Activated T-helper 9 cell treated with anti-CD3 and anti-CD28 coated beads, Interleukin-2, amount 50 U/mL, for 16 hours (primary cell): ENCODE measurements at places on chromosomes 11 and 22.

DNA sequence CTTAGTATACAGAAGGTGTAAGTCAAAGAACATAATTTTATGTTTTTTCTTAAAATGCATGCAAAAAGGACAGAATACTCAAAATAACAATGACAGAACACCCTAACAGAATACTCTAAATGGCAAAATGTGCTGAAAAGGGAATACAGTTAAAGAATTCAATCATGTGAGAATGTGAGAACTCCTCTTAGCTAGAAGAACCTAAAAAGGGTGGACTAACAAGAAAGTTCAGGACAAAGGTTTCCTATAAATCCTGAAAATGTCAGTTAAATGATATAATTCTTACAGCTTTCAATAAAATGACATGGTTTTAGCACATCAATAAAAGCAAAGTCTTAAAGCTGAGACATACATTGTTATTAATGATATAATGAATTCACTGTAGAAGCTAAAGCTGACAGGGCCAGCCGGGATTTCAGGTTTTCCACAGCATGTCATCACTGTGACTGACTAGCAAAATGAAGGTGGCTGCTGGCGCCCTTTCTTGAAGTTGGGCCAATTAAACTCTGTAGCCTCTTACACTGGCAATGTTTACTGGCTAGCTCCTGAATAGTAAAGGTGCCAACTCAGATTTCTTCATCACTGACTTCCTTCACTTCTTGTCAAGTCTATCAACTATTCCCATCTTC lies 244.4 kb downstream of the TTC28 start:
- no peak for DNase-seq

GRCh38 chr11:88188251-88188931 lies 13.1 kb upstream of the RAB38 start:
- DNase-seq, result no peak

DNA sequence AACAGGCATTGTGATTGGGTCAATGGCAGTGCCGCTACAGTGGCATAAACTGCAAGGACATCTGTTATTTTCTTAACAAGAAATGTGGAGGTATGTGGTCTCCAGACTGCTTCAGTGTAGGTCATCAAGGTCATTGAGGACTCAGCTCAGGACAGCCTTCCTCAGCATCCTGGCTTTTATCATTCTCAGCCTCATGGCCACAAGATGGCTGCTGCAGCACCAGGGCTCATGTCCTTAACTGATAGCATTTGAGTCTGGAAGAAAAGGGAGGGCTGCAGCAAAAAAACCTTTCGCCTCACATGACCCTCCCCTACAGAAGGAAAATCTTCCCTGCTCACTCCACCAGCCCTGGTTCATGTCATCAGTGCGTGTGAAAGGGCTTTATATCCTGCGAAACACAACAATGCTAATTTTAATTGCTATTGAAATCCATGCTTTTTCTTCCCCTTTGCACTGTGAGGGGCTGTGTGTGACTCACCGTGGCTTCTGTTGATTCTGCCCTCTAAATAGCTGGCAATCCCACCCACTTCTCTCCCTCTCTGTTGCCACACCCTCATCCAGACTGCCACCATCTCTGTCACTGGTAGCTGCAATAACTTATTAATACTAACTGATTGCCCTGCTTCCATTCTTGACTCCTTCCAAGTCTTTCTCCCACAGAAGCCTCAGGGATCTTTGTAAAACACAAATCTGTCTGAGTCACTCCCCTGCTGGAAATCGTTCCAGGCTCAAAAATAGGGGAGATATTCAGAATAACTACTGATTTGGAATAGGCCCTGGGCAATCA lies 43.8 kb downstream of the CHRDL2 start:
- DNase-seq, result no peak

GRCh38 chr11:57111619-57112018 lies 70.1 kb upstream of the LRRC55 start:
- DNase-seq, result no peak

DNA sequence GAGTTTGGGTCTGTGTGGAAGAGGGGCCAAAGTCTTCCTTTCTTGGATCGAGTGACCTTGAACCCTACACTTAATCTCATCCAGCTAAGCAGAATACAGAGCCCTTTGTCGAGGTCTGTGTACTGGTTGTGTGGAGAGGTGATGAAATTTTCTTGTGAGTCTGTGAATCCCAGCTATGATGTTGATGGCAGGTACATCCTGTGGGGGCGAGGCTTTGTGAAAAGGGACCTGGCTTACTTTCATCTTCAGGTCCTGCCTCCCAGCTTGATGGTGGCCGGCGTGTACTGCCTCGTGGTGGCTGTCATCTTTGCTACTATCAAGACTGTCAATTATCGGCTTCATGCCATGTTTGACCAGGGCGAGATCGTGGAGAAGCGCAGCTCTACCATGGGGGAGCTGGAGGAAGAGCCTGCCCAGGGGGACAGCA lies 1.0 kb downstream of the PCNX3 start:
- no peak for DNase-seq

- no peak for DNase-seq
Measured at GRCh38 chr22:30235687-30236170, 10.8 kb downstream of the LIF start.

- DNase-seq, result no peak
Measured at GRCh38 chr22:44535362-44536095, 37.5 kb upstream of the RTL6 start.
